Sciatic nerve (tissue), 2 donors: ENCODE measurements at places on chromosomes 3 and 15.

- no peak for DNase-seq
Observed at GRCh38 chr3:26074080-26074479, 284.2 kb downstream of the OXSM start.

GRCh38 chr3:103181160-103181559, 746.3 kb downstream of the ZPLD1 start:
- DNase-seq = no peak

DNA sequence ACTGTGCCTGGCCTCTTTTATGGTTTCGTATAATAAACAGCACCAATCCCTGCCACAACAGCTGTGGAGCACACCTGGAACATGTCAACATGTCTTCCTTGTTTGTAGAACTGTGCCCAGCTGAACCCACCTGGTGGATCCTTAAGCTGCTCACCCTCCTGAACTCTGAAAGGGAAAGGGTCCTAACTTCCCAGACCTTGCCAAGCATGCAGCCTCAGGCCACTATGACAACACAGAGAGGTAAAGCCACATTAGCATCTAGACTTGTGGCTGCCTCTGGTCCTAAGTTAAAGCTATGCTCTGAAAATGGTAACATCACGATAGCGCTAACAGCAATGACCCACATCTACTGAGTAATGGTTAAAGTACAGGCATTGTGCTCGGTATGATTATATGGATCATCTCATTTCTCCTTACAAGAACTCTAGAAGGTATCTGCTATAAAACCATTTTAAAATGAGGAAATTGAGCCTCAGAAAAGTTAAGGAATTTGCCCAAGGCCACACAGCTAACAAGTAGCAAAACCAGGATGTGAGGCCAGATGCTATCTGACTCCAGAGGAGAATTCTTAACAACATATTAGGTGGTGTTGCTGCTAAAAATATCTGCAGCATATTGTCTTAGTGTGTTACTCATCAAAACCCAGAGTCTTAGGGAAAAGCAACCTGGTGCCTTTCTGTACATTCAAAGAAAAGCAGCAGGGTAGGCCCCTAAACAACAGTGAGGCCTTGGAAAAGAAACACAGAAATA, 23.1 kb upstream of the HERC1 start:
- no peak for DNase-seq

GRCh38 chr3:137259089-137259488, 301.3 kb downstream of the IL20RB start:
- DNase-seq = no peak

- DNase-seq = no peak
Observed at GRCh38 chr3:53594276-53594675, 99.9 kb downstream of the CACNA1D start.

DNA sequence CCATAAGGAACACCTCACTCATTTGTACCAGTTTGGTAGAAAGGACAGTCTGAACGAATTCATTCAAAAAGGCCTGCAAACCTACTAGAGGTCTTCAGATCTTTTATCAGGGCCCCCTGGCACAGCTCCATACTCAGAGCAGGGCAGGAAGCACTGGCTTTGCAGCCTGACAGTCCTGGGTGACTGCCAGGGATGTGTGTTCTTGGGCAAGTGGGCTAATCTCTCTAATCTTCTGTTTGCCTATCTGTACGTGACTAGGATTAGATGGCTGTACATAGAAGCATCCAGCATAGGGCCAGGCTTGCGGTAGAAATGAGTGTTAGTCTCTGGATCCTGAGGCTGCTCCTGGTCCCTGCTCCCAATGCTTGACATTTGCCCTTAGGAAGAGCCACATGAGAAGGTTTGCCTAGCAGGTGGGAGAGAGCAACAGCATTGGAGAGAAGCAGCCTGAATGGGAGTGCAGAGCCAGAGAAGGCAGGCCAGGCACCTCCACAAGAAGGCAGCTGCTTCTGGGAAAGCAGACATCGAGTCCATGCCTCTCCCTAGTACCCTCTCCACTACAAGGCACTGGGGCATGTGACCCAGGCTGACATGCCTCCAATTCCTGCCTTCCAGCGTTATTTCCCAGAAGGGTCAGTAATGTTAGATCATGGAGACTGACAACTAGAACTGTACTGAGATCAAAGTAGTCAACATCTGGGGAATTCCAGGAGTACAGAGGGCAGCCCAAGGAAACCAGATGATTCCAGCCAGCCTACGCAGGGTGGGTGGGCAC, 1.0 kb upstream of the CXCR6 start:
- peak; percentile 19 for DNase-seq

DNA sequence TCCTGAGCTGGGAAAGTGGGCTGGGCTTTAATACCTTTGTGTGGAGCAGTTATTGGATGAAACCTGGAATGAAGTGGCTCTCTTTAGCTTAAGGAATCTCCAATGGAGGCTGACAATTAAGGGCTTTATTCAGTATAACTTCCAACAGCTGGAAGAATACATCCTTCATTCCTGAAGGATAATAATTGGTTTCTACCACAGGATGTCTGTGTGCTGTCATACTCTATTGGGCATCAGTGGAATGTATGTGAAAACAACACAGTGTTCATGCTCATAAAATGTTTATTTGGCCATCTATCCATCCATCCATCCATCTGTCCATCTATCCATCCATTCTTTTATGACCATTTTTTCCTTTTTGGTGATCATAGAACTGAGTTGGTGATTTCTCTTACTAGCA, 220.7 kb upstream of the GAP43 start:
- no peak for DNase-seq

- no peak for DNase-seq
Observed at GRCh38 chr3:186949281-186949982, 19.1 kb downstream of the ST6GAL1 start.

GRCh38 chr3:143105170-143105569, 14.4 kb upstream of the CHST2 start:
- no peak for DNase-seq

DNA sequence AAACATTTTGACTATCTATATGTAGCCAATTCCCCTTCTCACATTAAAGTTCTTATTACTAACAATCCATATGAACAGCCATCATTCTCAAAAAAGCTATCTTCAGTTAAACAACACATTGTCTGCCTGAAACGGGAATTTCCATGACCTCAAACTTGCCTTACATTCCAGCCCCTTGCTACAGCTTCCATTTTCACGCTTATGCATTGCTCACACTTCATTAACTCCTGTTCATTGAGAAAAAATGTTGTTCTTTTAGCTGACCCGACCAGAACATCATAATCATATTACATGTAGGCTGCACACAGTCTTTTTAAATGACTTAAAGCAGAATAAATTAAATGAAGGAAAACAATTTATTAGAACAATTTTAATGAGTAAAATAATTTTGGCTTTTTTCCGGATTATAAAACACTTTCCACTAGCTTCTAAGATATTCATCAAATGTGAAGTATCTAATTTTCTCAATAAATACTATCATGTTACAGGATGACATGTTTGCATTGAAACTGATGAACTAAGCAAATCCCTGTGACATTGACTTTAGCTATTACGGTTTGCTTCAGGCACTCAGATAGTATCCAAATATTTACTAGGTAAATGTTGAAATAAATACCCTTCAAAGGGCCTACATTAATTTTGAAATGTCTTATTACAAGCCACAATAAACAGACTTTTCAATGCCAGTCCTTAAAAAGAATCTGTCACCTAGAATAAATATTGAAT, 49.9 kb downstream of the P3H2 start:
- no peak for DNase-seq

- DNase-seq = no peak
Observed at GRCh38 chr15:70778258-70779076, 15.1 kb upstream of the UACA start.

DNA sequence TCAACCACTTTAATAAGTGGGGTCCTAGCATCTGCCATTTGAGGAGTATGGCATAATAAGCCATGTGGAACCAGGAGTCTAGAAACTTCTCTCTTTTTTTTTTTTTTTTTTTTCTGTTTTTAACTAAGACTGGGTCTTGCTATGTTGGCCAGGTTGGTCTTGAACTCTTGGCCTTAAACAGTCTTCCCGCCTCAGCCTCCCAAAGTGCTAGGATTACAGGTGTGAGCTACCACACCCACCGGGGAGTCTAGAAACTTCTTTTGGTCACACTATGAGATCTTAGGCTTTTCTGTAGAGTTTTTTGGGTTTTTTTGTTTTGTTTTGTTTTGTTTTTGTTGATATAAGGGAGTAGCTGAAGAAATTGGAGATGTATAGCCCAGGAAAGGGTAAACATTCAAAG, 52.9 kb downstream of the ZBTB38 start:
- DNase-seq = no peak

GRCh38 chr15:79431636-79432344, at the start of gene MINAR1:
Gene MINAR1 (plus strand): TSS chr15:79432336. CDS start chr15:79456148, 23,812 bp downstream.
- DNase-seq = no peak

DNA sequence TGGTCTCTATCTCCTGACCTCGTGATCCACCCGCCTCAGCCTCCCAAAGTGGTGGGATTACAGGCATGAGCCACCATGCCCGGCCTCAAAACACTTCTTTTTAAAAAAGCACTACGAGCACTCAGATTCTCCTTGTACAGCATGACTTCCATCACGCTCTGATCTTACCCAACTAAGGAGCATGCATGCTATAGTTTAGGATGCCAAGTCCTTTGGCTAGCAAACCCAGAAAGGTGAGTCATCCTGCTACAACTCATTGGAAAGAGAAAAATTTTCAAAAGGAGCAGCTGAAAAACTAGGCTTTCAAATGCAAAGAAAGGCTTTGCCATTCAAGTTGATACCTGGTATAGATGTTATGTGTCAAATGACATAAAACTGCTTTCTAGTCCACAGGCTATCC, 70.3 kb upstream of the PRICKLE2 start:
- DNase-seq = no peak

DNA sequence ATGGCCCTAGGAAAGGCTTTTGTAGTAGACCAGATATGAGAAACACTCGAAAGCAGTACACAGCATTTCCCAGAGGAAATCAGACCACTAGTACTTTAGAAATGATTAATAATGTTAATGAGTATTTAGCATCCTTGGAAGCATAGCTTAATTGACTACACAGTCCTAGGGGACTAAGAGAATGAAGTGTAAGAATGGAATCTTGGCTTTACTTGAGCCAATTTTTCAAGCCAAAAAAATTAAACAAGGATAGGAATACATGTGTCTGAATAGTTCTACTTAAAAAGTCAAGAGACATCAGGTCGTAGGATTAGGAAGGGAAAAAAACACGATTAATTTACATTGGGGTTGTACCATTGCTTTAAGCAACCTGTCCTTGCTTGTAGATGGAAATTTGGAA, 38.2 kb downstream of the DPPA2 start:
- no peak for DNase-seq

- DNase-seq = no peak
Observed at GRCh38 chr3:183265834-183266417, 12.9 kb downstream of the B3GNT5 start.

DNA sequence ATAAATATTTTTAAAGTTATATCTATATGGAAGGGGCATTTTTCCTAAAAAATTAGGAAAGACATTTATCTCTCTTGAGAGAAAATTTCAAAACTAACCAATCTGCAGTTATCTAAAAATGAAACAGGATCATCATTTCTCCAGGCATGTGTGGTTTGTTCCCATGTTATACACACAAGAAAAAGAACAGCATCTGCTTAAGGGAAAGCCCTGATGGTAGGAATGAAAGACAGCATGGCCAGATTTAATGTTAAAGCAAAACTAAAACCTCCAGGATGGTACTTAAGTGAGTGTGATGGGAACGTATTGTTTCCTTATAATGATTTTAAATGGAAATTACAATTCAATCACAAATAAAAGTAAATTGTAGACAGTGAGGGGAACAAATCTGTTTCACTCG, 46.2 kb upstream of the GYG1 start:
- DNase-seq = no peak

- DNase-seq = no peak
Observed at GRCh38 chr15:77138167-77138522, 67.2 kb upstream of the TSPAN3 start.

DNA sequence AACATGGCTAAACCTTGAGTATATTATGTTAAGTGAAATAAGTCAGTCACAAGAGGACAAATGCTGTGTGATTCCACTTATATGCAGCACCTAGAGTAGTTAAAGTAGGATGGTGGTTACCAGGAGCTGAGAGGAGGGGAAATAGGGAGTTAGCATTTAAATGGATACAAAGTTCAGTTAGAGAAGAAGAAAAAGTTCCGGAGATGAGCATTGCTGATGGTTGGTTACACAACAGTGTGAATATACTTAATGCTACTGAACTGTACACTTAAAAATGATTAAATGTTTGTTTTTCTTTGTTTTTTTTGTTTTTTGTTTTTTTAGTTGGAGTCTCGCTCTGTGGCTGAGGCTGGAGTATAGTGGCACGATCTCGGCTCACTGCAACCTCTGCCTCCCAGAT, 67.7 kb upstream of the OSTN start:
- DNase-seq = no peak

GRCh38 chr15:25487226-25487884, 48.5 kb upstream of the UBE3A start:
- DNase-seq = no peak

GRCh38 chr3:138241061-138241460, 54.0 kb downstream of the ARMC8 start:
- no peak for DNase-seq

DNA sequence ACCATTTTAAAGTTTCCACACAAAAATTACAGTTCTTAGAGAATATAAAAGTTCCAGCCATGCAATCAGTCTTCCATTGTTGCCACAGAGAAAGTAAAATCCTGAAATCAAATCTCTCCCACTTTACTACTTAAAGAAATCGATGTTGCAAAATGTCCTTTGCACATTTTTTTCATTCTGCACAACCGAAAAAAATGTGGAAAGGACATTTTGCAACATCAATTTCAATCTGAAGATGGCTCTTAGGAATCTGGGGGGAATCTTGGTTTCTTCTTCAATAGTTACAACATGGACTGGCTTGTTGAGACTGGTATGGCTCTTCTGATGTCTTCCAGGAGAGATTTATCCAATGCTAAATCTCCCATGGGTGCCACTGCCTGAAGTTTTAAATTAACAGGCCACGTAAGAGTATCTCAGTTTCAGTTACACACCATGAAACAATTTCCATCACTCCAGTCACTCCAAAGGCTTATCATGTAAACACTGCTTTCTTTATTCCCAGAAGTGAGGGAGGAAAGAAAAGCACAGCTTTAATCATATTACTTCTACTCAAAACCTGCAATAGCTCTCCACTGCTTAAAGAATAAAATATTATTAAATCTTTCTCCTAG, 55.8 kb upstream of the CTNNB1 start:
- no peak for DNase-seq

GRCh38 chr3:16211176-16211904, 36.9 kb downstream of the GALNT15 start:
- no peak for DNase-seq

DNA sequence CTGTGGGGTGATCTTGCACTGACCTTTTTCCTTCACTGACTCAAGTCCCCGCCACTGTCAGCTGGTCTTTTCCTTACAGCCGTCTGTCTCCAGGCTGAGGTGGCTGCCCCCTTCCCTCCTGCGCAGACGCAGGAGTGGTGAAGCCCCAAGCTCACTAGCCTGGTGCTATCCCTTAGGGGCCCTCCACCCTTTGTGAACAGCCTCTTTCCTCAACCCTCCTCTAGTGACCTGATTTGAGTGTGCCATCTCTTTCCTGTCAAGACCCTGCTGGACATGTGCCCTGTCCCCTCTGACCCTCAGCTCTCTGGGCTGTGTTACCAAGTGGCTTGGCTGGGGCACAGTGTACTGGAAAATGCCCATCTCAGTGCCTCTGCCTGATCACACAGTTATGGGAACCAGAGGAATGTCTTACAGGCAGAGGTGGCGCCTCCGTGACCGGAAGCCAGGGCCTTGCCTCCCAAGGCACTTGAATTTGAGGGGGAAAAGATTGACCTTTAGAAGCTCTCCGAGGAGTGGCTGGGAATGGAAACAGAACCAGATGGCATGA, 8.7 kb downstream of the KBTBD13 start:
- no peak for DNase-seq
